GM23338 (cell line): ENCODE measurements at places on chromosomes 11 and 22. TPM values are rescaled to one million over a fixed set of nuclear protein-coding genes. Genes with fewer than 3 reads are reported as not detected.

GP1BB gene
- 1.3 TPM in 1 of 2 replicates, not detected in the other for total RNA-seq

- no peak for DNase-seq
- 0 out of 2 replicates have a peak, but pooled peaks cover 3% of the 10 kb centered on the region for H3K4me1 ChIP-seq
- H3K36me3 ChIP-seq = no peaks in the 10 kb centered on the region
- no peak overlapping the region for H3K4me3 ChIP-seq
Measured at GRCh38 chr11:78605296-78605695, 30.6 kb upstream of the NARS2 start.

DNA sequence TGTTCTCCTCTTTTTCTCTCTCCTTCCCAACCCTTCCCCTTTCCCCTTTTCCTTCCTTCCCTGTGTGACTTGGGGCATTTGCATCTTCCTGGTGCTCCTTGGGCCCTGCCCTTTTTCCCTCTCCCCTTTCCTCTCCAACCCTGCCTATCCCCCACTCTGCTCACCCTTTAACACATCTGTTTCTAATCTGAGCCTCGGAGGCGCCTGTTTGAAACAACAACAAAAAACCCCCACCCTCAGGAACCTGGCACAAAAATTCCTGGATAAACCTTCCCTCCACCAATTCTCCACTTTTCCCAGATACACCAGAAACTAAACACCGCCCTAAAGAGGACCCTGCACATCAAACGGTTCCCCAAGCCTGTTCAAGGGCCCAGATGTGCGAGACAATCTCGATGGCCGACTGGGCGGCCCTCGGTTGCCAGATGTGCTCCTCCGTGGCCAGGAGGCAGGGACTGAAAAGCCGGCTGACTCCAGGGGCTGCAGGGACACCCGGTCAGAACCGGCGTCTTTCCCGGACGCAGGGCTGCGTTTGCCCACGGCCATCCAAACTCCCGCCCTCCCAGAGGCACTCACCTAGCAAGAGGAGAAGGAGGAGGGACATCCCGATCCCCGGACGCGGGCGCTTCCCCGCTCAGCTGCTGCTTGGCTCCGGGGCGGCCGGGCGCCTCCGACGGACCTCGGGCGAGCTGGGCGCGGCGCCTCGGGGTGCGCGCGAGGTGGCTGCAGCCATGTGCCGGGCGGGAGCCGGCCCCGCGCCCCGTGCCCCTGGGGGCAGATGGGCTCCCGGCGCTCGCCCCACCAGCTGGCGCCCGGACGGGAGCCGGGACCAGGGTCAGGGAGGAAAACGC, 486 bp downstream of the CLMP start:
- peaks cover 19% of the 10 kb centered on the region for H3K27me3 ChIP-seq
- peaks cover 55% of the 10 kb centered on the region for H3K4me1 ChIP-seq
- peak overlapping the region; percentile 77 for H3K27ac ChIP-seq

DNA sequence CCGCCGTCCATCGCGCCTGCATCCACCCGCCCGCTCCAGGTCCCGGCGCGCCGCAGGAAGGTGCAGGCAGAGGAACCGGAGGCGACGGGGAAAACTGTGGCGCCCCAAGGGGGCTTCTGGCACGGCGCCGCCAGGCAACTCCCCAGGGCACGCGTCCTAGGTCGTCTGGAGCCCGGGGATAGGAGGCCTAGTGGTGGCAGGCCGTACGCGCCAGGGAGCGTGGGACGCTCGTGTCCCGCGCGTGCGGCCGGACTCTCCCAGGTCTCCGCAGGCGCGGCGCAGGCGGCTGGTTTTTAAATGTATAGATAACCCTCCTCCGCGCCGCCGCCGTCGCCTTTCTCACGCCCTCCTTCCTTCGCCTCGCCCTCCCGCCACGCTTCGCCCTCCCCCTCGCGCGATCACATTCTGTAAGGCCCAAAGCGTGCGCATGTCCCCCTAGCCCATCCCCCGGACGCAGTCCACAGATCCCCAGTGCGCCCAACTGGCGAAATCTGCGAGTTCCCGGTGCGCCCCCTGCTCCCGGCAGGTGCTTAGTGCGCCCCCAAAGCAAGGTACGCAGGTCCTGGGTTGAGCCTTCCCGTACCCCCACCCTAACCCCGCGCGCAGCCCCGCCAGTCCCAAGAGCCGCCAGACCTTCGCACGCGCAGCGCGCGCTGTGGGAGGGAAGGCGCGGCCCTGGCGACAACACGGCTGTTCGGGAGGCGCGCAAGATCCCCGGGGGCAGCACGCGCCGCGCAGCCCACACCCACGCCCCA, at the start of gene ASCL2:
Gene ASCL2, minus strand, starts transcription at position 267 of the 755 bp plus-strand sequence. Its CDS starts 256 bp downstream, at position 11.
- H3K27ac ChIP-seq = no peak within 1 kb of the TSS
- H3K4me3 ChIP-seq = peak within 1 kb of the TSS; percentile 58
- peaks cover 74% of the 10 kb centered on the region for H3K27me3 ChIP-seq
- no peaks in the 10 kb centered on the region for H3K36me3 ChIP-seq
- H3K4me1 ChIP-seq = peaks cover 6% of the 10 kb centered on the region

- H3K27ac ChIP-seq = no peak overlapping the region
- no peak overlapping the region for H3K4me3 ChIP-seq
- peaks cover 68% of the 10 kb centered on the region for H3K27me3 ChIP-seq
Measured at GRCh38 chr22:22902247-22903001, 14.8 kb downstream of the IGLL5 start.

CST6 gene
- total RNA-seq = 4.2 and 5.9 TPM in 2 replicates

MAPK1 gene
- total RNA-seq = 56.0 and 77.5 TPM in 2 replicates

- no peak overlapping the region for H3K4me3 ChIP-seq
- no peaks in the 10 kb centered on the region for H3K36me3 ChIP-seq
- H3K27ac ChIP-seq = no peak overlapping the region
- H3K27me3 ChIP-seq = no peaks in the 10 kb centered on the region
- no peak for DNase-seq
Measured at GRCh38 chr22:32695451-32695891, 106.0 kb upstream of the TIMP3 start.

DNA sequence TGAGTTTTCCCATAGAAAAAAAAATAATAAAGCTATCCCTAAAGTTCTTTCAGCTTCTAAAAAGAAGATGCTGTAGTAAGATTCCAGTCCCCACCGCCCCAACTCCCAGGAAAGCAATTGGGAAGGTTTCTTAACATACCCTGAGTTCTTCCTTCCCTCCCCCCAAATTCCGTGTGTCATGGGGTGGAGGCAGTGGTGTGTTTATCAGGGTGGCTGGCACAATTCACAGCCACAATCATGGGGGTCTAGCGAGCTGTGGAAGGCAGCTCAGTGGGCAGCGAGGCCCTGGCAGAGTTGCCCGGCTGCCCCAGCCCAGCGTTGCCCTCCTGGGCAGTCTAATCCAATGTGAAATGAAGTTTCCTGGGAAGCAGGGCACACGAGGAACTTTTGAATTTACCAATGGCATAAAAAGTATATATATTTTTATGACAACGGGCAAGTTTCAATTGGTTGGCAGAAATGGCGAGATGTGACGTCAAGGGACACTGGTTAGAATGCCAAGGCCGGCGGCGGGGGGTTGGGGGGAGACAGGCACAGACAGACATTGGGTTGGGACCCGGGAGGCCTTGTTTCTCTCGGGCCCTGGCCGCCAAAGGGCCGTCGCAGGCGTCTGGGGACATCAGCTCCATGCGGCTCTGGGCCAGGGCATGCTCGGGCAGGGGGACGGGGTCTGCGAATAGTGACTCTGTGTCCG, 80.7 kb upstream of the PPARA start:
- H3K27ac ChIP-seq = no peak overlapping the region
- peaks cover 58% of the 10 kb centered on the region for H3K27me3 ChIP-seq
- no peaks in the 10 kb centered on the region; the same call in 1 of the 2 replicates for H3K36me3 ChIP-seq
- peaks cover 28% of the 10 kb centered on the region for H3K4me1 ChIP-seq
- DNase-seq = no peak
- H3K4me3 ChIP-seq = peak overlapping the region; percentile 76

DNA sequence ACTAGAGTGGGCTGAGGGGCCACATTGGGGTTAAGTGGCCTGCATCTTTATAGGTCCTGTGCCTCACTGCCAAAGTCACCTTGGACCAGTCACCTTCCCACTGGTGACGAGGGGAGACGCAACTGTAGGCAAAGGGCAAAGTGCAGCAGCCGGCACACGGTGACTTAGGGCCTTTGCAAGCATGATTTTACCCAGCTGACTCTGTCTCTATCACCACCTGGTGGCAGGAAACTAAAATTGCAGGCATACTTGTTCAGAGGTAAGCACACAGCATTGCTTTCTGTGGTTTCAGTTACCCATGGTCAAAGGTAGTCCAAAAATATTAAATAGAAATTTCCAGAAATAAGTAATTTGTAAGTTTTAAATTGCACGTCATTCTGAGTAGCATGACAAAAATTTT, 1164.4 kb downstream of the BRD1 start:
- no peaks in the 10 kb centered on the region; the same call in 1 of the 2 replicates for H3K36me3 ChIP-seq
- no peaks in the 10 kb centered on the region for H3K27me3 ChIP-seq
- H3K4me3 ChIP-seq = no peak overlapping the region
- no peaks in the 10 kb centered on the region for H3K4me1 ChIP-seq
- no peak overlapping the region for H3K27ac ChIP-seq

DNA sequence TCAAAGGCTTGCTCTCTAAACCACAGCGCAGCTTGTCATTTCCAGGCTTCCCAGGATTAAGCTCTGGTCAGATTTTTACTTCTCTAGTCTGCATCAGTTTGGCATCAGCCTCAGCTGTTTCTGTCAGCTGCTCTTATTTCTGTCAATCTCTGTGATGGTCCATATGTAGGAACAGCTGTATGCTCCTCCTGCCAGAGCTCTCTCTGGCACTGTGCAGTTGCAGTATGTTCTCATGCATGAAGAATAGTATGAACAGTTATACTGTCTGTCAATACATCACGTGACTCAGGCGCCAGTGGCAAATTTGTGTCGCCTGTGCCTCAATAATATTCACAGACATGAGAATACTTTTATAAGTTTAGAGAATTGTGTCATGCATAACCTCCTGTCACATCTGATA, 6.7 kb downstream of the OR6M1 start:
- H3K36me3 ChIP-seq = no peaks in the 10 kb centered on the region
- peaks cover 7% of the 10 kb centered on the region for H3K4me1 ChIP-seq
- DNase-seq = no peak
- H3K27ac ChIP-seq = no peak overlapping the region
- no peaks in the 10 kb centered on the region for H3K27me3 ChIP-seq
- no peak overlapping the region for H3K4me3 ChIP-seq
